ENCODE measurements at places on chromosomes 7 and 10.
A peak's percentile ranks its signal among the peaks of the same experiment; 100 is the strongest.

GRCh38 chr10:117541909-117542705, 439 bp upstream of the EMX2 start:
- no peak for DNase-seq

- DNase-seq, result no peak
Measured at GRCh38 chr10:75404815-75405597, 3.4 kb upstream of the ZNF503 start.

GRCh38 chr10:49397036-49397999, 1.4 kb upstream of the DRGX start:
- no peak for DNase-seq

DNA sequence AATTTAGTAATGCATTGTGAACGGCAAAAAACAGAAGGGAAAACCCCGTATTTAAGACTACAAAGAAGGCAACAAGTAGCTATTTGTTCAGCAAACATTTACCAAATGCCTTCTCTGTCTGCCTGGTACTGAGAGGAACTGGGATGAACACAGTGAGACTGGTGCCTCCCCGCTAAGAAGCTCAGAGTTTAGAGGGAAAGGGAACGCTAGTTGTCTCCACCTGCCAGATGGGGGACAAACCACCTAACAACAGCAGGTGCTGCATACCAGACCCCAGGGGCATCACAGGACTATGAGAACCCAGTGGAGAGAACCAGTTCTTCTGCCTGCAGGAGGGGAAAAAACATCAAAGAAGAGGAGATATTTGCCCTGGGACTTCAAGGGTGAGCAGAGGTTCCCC, 147.1 kb downstream of the SLC25A13 start:
- DNase-seq, result no peak

GRCh38 chr7:44534501-44534900, 6.6 kb downstream of the NPC1L1 start:
- DNase-seq, result peak; percentile 70

GRCh38 chr7:156368053-156368843, 272.3 kb upstream of the RNF32 start:
- no peak for DNase-seq

- DNase-seq, result no peak
Measured at GRCh38 chr7:150407588-150408392, 28.7 kb downstream of the ZNF775 start.

- DNase-seq, result no peak
Measured at GRCh38 chr7:44735403-44736165, 13.1 kb upstream of the ZMIZ2 start.

DNA sequence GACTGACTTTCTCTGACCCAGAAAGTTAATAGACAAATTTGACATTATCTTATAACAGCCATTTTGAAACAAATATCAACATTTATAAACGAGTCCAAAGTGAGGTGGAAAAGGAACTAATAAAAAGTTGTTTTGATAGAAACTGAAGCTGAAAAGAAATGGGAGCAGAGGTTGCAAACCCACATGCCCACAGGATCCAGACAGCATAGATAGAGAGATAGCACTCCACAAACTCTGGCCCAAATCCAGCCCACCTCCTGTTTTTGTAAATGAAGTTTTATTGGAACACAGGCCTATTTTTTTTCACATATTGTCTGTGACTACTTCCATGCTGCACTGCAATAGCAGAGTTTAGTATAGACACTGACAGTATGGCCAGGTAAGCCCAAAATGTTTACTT, 171.9 kb downstream of the PRKG1 start:
- DNase-seq, result no peak

DNA sequence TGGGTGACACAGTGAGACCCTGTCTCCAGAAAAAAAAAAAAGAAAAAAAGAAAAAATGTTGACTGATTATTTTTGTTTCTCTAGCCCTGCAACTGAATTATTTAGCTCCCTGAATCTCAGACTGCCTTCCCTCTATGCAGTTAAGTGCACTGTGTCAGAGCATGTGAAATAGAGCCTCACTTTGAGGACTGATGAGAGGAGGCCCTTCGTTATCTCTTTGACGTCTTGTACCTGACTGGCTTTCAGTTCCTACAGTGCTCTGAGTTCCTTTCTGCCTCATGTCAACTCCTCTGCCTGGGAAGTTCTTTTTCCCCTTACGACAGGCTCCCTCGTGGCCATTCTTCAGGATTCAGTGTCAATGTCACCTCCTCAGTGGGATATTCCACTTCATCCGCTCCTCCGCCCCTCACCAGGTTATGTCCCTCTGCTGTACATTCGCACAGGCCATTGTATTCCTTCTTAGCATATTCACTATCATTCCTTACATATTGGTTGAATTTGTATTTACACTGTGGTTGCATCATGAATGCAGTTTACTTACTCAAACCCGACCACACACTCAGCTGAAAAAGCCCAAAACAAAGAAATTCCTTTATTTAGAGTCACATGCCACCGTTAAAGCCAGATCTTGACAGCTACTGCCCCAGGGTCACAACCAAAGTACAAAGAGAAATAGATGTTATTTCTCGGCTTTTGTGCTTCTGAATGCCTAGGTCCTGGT, 18.1 kb upstream of the CAMK2G start:
- DNase-seq, result no peak

- no peak for DNase-seq
Measured at GRCh38 chr10:132407846-132408278, 10.9 kb downstream of the PWWP2B start.

- DNase-seq, result no peak
Measured at GRCh38 chr10:14578060-14578952, 196.4 kb downstream of the FAM107B start.

- DNase-seq, result no peak
Measured at GRCh38 chr10:130747946-130748345, 563.6 kb downstream of the TCERG1L start.

DNA sequence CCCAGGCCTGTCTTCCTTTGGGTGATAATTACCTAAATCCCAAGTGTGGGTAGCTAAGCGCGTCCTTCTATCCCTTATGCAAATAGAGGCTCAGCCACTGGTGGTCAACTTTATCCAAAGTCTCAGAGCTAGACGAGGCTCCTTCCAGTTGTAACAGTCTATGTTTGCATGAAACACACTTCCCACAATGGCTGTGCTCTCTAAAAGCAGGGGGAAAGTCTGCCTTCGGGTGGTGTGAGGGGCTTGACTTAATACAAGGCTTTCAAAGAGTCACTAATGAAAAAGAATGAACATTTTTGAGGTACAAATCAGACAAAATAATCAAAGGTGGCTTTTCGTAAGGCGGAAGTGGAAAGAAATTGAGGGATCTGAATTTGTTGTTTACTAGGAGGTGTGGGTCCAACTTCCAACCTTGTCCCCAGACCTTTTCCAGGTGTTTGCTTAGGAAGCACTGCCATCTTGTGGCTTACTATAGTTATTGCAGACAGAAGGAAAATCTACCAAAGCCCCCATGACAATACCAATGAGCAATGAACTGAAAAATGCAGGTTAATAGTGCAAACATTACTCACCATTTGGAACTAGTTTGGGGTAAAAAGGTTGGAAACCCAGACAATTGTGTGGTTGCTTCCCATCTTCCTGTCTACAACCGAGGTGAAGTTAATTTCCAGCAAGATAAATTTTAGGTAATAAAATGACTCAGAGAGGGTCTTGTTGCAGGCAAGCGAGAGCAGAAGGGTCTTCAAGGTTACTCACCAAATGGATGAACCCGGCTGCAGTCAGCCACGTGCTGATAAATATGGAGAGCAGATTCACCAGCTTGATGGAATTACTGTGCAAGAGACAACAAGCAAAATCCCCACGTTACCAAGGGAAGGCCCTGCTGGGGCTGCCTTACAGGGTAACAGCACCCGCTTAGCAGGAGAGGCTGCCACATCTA, 525.7 kb downstream of the KCNMA1 start:
- DNase-seq, result no peak

GRCh38 chr10:47036771-47037170, 125.5 kb downstream of the PTPN20 start:
- DNase-seq, result no peak

GRCh38 chr10:116849248-116850057, at the start of gene ENO4:
TSS of gene ENO4 (plus strand) at chr10:116849499. CDS start at chr10:116849567, 68 bp downstream.
- no peak for DNase-seq

GRCh38 chr10:14571866-14572507, 202.7 kb downstream of the FAM107B start:
- DNase-seq, result peak; percentile 81

DNA sequence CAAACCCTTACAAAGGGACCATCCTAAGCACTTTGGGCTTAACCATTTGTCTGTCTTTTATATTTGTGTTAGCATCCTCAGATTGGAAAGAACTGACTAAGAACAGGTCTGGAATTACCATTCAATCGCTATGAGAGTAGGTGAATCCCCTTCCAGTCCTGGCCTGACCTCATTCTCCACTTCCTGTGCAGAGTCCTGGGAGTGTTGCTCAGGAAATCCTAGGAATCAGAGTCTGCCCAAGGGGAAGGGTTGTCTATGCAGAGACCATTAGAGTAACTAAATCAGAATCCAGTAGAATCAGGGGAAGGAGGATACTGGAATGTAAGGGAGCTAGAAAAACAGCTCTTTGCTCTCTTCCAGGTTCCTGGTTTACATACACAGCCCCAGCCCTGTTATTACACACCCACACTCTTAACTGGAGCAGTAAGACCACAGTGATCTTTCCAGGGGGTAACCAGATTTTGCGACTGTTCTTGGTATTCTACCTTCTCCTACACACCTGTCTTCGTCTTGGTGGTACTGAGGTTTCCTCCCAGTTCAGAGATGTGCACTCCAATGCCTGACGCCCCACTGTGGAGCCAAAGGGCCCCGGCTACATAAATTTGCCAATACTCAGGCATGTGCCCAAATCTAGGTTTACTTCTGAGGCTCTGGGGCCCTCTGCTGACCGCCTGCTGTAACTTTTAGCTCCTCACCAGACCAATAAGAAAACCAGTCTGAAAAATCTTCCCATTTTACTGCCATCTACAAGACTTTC, 103.7 kb downstream of the RNF216 start:
- no peak for DNase-seq

- no peak for DNase-seq
Measured at GRCh38 chr7:129263168-129263567, 38.3 kb downstream of the AHCYL2 start.

GRCh38 chr10:125343118-125343925, 183.0 kb upstream of the CTBP2 start:
- no peak for DNase-seq

DNA sequence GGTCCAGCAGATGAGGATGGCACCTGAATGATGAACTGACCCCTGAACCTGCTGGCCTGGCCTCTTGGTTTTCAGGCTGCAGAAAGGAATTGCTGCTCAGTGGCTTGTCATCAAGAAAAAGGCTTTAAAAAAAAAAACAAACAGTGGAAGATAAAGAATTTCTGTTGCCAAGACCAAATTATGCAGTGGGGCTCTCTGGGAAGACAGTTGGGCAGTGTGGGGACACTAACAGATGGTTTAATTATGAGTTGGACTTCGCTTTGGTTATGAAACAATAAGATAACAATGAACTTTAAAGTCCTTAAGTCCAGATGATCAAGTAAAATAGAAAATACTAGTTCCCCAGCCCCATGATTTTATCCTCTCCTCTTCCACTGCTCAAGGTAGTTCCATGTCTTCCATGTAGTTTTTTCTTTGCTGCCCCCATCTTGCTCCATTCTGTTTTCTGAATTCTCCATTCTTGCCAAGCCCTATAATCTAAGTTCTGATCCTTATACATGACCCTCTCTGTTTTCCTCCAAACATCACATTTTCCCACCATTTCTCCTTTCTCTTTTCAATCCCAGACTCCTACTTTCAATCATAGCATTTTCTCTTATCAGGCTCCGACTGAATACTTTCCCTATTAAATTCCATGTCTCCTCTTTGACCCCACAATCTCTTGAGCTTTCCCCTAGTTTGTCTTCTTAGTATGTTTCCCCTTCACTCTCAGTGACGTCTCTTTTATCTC, 52.6 kb downstream of the ANK3 start:
- DNase-seq, result no peak

- DNase-seq, result no peak
Measured at GRCh38 chr7:52540041-52540440, 495.4 kb upstream of the POM121L12 start.

- no peak for DNase-seq
Measured at GRCh38 chr7:47422611-47423010, 159.3 kb downstream of the TNS3 start.

DNA sequence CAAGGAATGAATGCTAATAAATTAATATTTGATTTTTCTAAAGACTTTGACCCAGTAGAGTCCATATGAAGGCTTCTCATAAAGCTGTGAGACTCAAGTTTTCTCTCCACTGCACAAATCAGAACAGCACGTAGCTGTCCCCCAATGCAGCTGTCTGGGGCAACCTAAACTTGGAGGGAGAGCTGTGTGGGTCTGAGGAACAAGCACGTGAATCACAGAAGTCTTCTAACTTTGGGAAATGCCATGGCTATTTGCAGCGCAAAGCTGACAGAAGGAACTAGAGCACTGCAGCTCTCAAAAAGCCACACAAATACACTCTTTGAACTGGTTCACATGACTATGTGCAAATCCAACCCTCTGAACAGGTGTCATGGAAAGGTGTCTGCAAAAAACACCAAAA, 47.9 kb downstream of the COL1A2 start:
- DNase-seq, result no peak
